ENCODE measurements at places on chromosomes 16 and 17.

GRCh38 chr17:42287305-42287976 lies 857 bp upstream of the STAT5A start:
- DNase-seq = no peak

DNA sequence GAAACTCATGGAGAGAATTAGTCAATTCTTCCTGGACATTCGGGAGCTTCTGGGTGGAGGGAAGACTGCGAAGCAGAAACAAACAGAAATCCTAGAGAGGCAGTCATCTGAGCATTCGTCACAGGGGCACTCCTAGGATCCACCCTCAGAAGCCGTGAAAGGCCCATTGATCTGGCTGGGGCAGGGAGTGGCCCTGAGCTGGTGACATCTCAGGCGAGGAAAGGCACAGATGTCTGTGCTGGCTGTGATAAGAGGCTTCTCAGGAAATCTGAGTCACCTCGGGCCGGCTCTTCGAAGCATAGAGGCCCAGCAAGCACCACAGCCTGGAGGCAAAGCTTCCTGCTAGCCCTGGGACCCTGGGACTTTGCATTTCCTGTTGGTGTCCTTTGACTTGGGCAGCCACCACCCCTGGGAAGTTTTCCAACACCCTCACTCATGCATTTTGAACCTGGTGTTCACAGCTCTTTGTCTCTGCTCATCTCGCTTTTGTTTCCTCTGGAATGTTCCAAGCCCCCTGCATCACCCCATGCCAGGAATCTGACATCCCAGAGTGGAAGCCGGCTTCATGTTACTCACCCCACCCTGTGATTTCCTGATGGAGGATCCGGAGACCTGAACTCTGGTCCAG lies 23.3 kb upstream of the CDRT4 start:
- DNase-seq = no peak

- no peak for DNase-seq
These were observed 267.2 kb upstream of the FOXF1 start for GRCh38 chr16:86243123-86243473.

- DNase-seq = peak; percentile 85
These were observed 34.6 kb downstream of the TSC2 start for GRCh38 chr16:2082171-2082982.

GRCh38 chr17:32239456-32239855 lies 26.2 kb upstream of the RHBDL3 start:
- no peak for DNase-seq

GRCh38 chr17:73342541-73343167 lies 30.9 kb upstream of the CDC42EP4 start:
- DNase-seq = no peak

- no peak for DNase-seq
These were observed 26.2 kb upstream of the ZNF652 start for GRCh38 chr17:49388290-49388640.

DNA sequence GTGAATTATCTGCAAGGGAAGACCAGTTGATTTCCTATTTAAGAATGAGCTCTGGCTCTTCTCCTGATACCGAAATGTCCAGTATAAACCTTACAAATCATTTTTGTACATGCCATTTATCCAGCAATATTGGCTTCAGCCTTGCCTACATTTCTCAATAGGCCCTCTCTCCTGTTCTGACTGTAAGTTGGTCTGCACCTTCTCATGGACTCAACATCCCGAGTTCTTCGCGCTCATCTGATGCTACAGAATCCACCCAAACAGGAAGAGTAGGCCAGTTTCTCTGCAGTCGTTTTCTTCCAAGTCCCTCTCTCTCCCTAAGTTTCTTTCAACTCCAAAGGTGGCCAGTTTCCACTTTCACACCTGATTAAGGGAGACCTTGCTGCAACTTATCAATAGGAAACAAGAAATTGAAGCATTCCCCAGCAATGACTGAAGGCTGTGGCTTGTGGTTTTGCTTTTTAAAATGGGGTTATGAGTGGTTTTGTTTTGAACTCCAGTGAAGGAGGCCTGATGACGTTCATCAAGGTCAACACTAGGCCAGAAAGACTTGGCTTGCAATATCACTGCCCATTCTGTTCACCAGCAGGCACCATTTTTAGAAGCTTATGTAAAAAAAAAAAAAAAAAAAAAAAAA lies 383.0 kb downstream of the MAF start:
- DNase-seq = no peak

DNA sequence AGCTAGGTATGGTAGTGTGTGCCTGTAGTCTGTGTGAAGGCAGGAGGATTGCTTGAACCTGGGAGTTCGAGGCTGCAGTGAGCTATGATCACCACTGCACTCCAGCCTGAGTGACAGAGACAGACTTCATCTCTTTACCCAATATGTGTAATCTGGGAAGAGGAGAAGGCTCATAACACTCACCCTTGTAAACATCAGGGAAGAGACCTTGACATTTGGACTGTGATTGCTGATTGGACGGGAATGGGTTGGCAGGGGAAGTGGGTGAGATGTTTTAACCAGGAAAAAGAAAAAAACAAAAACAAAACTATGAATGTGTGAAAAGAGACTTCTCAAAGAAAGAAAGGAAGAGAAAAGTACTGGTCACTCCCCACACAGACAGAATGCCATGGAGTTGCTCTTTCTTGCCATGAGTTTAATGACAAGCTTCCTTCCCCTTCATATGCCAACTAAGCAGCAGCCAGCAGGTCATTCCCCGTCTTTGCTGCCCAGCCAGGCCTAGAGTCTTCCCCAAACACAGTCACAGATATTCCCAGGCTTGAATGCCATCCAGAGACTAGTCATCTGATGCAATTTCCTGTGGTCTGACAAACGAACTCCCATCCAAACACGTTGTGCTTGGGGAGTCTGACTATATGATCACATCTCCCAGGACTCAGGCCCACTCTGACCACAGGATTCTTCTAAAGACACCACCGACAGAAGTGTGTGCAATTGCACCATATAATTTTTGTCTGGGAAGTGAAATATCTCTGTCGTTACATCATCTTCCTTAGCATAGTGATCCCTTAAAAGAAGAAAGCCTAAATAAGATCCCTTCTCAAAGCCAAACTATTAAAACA lies 3.6 kb upstream of the XAF1 start:
- no peak for DNase-seq

DNA sequence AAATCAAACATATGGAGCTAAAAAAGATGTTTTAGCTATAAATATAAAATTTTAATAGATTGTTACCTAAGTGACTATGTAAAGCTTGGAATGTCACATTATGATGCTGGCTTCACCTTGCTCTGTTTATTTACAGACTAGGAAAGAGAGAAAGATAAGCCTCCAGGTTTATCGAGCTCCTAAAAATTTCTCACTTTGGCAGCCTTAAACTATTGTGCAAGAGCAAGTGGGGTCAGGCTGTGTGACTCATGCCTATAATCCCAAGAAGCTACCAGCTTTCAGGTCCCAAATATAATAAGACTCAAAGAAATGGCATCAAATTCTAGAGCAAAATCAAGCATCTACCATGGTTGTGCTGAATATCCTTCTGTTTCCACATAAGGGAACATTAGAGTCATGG lies 34.3 kb upstream of the PRSS54 start:
- no peak for DNase-seq

- no peak for DNase-seq
These were observed 5.7 kb upstream of the STAT5A start for GRCh38 chr17:42282478-42283080.

DNA sequence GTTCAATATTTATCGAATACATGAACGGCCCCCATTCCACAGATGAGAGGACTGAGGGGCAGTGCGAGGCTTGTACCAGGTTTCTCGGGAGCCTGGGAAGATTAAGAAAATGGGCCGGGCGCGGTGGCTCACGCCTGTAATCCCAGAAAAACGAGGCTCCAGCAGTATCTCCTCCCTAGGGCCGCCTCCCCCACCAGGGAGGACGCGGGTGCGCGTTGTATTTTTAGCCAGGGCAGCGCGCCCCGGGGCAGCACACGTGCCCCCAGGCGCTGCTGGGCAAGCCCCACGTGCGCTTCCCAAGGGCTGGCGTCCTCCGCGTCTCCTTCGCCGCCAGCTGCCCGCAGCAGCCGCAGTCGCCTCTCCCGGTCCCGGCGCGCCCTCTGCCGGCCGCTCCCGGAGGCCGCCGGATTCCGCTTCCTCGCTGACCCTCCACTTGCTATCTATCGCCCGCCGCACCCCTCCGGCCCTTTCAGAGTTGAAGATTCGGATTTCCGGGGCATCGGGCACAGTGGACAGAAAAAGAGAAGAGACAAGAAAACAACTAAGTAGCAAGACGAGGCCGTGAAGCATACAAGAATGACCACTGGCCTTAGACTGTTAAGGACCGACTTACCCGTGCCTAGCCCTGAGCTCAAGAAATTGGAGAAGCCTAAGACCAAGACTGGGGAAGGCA lies 1.9 kb upstream of the YBX2 start:
- peak; percentile 70 for DNase-seq

- DNase-seq = no peak
These were observed 60.5 kb downstream of the RAP1GAP2 start for GRCh38 chr17:2856727-2857126.

- no peak for DNase-seq
These were observed 551.2 kb upstream of the CA10 start for GRCh38 chr17:52709724-52710123.

- DNase-seq = no peak
These were observed 12.5 kb upstream of the GP1BA start for GRCh38 chr17:4919511-4920047.

DNA sequence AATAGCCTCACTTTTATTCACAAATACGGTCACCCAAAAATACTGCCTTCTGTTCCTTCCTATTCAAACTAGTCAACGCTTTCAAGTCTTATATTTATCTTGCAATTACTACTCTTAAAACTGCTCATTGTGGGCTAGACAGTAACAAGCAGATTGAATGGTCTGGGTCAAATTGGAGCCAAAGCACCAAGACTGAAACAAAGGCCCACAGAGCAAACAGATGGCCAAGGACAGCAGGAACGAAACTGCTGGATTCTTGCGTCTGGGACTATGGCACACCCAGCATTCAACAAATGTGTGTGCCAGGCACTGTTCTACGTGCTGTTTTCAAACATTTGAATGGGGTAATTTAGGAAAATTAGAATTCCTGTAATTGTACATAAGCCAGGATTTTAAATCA lies 250.1 kb upstream of the PSMD7 start:
- no peak for DNase-seq

DNA sequence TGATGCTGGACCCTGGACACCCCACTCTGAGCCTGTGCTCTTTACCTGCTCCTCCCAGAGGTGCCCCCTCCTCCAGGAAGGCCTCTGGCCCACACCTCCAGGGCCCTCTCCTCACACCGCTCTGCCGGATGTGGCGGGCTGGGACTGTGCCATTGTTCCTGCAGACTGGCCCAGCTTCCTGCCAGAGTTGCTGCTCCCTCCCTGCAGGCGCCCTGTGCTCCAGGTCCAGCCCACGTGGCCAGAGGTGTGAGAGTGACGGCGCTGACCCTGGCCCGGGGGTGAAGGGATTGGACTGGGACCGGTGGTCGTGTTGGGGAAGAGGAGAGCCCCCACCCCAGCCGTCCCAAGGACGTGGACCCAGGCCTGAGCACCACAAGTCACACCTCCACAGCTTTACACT lies 5.7 kb downstream of the E4F1 start:
- DNase-seq = no peak

DNA sequence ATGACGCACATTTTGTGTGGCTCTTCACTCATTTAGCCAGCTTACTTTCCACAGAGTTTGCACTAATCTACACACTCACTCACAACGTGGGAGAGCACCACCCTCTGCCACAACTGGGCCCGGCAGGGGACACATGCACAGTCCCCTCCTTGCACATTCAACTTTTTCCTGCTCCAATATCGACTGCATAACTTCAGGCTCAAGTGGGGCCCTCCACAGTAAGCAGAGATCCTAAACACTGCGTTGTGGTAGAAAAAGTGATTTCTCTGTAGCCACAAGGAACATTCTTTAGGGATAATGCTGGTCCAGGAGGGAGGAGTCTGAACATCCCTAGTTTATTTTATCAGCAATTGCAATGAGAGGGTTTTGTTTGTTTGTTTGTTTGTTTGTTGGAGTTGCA lies 40.0 kb downstream of the MRPS23 start:
- no peak for DNase-seq

GRCh38 chr17:80656590-80656989 lies 112.0 kb downstream of the RPTOR start:
- no peak for DNase-seq

DNA sequence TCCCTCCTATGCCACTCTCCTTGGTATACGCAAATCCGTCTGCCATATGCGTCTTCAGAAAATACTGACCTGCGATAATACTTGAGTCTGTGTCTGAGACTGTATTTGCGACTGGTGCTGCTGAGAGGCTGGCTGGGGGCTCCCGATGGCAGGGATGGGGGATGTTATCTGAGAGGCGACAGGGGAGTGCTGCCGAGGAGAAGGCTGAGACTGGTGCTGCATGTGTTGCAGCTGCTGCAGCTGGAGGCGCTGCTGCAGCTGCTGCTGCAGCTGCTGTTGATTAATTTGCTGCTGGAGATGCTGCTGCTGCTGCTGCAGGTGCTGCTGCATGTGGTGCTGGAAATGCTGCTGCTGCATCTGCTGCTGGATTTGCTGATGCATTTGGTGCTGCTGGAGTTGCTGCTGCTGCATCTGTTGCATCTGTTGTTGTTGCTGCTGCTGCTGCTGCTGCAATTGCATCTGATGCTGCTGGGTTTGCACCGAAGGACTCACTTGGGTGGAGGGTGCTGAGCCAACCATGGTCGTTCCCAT lies 107.7 kb downstream of the TOX3 start:
- DNase-seq = no peak

DNA sequence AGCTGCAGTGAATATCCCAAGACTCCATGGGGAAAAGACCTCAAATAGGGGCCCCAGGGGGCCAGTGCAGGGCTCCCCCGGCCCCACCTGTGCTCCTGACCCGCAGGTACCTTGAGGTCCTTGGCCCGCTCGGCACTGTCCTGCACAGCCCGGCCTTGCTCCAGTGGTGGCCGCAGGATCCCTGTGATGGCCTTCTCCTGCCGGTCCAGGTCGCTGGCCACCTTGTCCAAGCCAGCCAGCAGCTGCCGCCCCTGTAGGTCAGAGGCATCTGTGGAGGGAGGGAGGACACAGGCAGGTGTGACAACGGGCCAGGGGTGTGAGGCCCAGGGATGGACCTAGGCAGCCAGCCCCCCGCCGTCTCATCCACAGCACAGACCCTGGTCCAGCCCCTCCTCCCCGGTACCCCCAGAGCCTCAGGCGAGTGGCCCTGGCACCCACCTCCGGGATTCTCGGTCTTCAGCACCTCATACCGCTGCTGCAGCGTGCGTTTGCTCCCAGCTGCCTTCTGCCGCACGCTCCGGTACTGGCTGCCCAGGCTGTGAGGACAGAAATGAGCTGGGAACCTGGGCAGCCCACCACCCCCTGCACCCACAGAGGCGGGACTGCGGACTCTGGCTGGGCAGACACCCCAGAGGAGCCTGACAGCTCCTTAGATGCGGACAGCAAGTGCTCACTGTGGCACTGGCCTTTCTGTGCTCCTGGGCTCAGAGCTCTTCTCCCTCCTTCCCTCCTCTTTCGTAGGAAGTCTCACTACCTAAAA lies 43.7 kb downstream of the PPL start:
- no peak for DNase-seq
